Immature natural killer cell (primary cell): ENCODE measurements at places on chromosomes 6 and 20. TPM values are rescaled to one million over a fixed set of nuclear protein-coding genes. Genes with fewer than 3 reads are reported as not detected.

The ATP6V1G2 gene
- polyA plus RNA-seq: not detected

The EPB41L1 gene
- polyA plus RNA-seq: not detected

The BCAS1 gene
- polyA plus RNA-seq: 0.56 TPM

The C6orf132 gene
- polyA plus RNA-seq: 0.10 TPM

The TMEM244 gene
- 0.76 TPM for polyA plus RNA-seq

The ZNF165 gene
- polyA plus RNA-seq: 0.39 TPM

The TRIM31 gene
- polyA plus RNA-seq: not detected

The HNF4A gene
- polyA plus RNA-seq: not detected

The GLP1R gene
- 0.87 TPM for polyA plus RNA-seq

The SLC32A1 gene
- not detected for polyA plus RNA-seq

The LY6G6C gene
- polyA plus RNA-seq: not detected

The TMEM151B gene
- not detected for polyA plus RNA-seq

The PPP1R16B gene
- polyA plus RNA-seq: 23.6 TPM

The GGTLC1 gene
- polyA plus RNA-seq: not detected

The VIP gene
- not detected for polyA plus RNA-seq

The SFTA2 gene
- polyA plus RNA-seq: not detected

The YTHDF1 gene
- polyA plus RNA-seq: 24.1 TPM

The IYD gene
- polyA plus RNA-seq: not detected

The SIRPD gene
- polyA plus RNA-seq: not detected

The CDH26 gene
- not detected for polyA plus RNA-seq

The FAM217A gene
- 0.16 TPM for polyA plus RNA-seq

The CALHM5 gene
- not detected for polyA plus RNA-seq

The SUN5 gene
- polyA plus RNA-seq: not detected

The SCGN gene
- polyA plus RNA-seq: not detected

The PTPN1 gene
- 38.3 TPM for polyA plus RNA-seq

The EYA2 gene
- not detected for polyA plus RNA-seq

The TRIM15 gene
- not detected for polyA plus RNA-seq

The CYP24A1 gene
- not detected for polyA plus RNA-seq

The SYNDIG1 gene
- polyA plus RNA-seq: not detected

The BRD2 gene
- polyA plus RNA-seq: 29.8 TPM

The TREML1 gene
- 6.2 TPM for polyA plus RNA-seq
